ENCODE measurements at places on chromosomes 2 and 18.

- no peak for DNase-seq
Observed at GRCh38 chr2:35933031-35933430, 422.5 kb upstream of the CRIM1 start.

- DNase-seq, result no peak
Observed at GRCh38 chr18:79403723-79404566, 8.2 kb downstream of the NFATC1 start.

- no peak for DNase-seq
Observed at GRCh38 chr2:7915302-7916091, 766.4 kb upstream of the ID2 start.

DNA sequence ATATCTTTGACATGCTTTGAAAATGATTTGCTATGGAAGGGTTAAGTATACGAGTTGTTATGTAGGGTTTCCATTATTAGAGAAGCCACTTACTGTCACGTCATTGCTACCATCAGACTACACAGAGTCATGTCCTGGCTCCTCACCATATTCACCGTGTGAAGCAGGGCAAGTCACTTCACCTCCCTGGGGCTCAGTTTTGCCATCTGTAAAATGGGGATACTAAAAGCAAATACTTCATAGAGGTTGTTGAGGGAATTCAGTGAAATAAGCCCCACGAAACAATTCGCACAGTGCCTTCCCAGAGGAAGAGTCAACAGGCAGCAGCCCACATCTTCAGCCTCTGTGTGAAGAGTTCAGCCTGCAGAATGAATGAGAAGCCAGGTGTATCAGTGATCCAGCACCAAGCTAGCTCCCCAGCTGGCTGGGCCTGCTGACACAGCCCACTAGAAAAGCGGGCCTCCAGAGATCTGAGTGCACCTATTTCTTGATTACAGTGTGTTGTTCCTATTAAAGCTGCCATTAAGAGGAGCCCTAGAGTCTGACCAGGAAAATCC is 3.4 kb downstream of the DIPK1C start:
- no peak for DNase-seq

DNA sequence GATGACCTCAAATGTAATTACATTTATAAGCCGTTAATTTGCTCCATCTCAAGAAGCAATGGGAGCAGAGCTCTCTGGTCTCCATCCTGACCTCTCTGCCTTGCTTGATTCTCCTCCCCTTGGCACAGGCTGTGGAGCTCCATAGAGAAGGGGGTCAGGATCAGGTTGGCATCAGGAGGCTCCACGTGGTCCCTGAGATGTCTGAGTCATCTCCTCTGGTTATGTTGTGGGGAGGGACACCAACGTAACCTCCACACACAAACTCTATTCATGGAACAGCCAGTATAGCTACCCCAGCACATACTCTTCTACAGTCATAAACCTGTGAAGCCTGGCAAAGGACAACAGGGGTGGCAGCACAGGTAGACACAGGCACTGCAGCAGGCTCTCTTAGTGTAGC is 29.0 kb downstream of the TRABD2A start:
- no peak for DNase-seq

DNA sequence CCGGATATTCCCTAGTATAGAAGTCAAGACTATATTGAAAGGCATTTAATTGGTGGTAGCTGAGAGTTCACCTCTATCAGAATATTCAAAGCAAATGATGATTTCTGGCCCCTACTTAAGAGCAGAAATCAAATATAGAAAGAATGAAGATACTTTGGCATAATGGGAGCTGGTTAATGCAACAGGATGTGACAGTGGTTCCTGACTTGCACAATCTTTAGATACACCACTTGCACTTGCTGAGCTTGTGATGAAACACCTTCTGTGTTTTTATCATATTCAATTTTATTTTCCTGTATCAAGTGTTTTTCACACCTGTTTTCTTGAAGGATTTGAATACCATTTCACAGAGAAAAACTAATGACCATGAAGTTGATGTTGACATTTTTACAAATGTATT is 124.1 kb upstream of the CDH19 start:
- DNase-seq, result no peak

DNA sequence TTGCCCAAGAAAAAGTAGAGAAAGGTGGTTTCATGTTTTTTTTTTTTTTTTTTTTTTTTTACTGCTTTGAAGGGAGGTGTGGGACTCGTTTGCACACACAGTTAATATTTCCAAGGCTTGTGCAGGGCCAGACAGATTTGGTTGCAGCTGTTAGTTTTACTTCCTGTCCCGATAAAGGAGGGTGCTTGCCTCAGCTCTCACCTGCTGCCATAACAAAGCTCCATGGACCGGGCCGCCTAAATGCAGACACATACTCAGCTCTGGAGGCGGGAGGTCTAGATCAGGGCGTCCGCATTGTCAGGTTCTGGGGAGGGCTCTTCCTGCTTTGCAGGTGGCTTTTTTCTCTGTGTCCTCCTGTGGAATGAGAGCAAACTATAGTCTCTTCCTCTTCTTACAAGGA is 69.9 kb downstream of the ODC1 start:
- DNase-seq, result no peak

DNA sequence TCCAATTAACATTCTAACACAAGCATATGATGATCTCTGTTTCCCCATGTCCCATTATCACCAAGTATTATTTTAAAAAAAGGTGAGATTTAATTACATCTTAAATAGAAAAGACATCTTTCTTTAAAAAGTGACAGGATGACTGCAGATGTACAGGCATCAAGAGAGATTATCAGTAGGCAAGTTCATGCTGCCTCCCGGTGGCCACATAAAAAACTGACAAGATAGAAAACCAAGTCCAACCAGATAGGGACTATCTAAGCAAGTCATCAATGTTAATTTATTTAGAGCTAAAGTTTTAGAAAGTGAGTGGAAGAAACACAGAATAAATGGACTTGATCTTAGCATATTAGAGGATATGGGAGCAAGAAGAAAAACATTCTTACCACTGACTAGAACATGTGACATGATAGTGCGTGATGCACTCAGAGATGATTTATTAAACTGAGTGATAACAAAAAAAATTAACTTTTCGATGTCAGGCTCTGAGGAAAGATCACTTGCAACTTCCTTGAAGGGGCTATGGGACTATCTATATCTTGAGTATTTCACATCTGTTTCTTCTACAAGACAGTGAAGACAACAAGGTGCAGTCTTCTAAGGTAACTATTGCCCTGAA is 5.4 kb upstream of the TDRD15 start:
- DNase-seq, result peak; percentile 55

DNA sequence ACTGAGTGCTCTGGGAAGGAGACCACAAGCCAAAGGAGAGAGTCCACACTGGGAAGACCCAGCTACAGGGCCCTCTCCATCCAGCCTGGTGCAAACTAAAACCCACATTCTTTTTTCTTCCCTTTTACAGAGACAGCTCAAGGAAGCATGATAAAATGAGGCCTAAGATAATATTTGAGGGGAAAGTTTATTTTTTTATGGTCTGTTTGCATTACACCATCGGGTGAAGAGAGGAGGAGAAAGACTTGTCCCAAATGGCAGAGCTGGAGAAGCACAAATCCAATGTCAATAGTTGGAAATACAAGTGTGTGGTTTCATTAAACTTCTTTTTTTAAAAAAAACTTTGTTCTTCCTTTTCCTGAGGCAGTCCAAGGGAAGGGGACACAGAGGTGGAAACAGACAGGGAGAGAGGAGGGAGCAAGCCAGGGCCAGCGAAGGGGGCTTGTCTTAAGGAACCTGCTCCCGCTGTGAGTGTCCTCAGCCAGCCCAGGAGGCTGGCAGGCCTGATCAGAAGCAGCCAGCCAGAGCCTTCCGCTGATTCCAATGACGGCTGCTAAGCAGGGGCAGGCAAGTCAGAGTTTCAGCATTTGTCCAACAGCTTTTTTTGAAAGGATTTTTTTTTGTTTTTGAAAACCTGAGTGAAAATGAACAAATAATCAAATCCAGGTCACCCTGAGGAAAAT is 203.8 kb upstream of the SIX2 start:
- no peak for DNase-seq

DNA sequence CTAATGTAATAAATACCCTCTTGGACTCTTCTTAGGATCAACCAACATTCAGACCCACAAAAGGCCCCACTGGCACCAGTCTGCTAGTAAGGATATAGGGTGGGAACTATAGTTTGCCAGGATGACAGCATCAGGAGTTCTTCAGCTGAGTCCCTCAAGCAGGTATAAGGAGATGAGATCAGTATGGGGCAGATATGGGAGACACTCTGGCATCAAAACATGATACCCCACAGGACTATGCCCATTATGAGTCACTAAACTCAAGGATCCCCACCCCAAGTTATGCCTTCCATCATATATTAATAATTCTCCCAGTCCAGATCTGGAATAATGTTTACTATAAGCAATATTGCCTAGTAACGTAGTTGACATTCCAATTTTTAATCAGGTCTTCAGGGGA is 83.1 kb upstream of the CCDC141 start:
- DNase-seq, result no peak

DNA sequence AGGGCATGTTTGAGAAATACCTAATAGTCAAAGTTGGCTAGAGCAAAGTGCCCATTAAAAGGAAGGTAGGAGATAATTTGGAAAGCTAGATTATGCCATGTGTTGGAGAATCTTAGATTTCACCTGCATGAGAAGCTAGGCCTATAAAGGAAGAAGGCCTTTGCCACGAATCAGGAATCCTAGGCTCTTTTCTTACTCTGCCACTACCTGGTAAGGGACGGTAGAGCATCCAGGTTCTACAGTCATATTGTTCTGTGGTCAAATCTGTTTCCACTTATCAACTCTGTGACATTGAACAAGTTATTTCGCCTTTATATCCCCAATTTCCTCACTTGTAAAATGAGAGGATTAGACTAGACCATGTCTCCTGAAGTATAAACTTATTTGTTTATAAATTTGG is 3.6 kb upstream of the KCNJ3 start:
- no peak for DNase-seq

DNA sequence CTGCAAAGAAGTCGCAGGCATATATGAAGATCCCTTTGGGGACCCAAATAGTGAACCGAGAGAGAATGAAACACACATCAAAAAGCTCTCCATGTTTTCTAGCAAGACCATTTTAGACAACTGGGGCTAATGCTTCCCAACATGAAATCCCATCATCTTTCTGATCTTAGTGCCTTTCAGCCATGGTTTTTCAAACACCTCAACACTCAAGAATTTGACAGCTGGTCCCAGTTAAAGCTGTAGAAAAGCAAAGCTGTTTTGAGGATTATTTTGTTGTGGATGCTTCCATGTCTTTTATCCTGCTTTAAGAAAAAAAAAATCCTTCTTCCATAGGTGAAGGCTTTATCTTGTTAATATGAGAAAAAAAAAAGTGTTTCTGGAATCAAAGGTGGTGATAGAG is 259.1 kb downstream of the STK39 start:
- no peak for DNase-seq

- DNase-seq, result no peak
Observed at GRCh38 chr2:64595397-64596176, 58.1 kb downstream of the SERTAD2 start.

DNA sequence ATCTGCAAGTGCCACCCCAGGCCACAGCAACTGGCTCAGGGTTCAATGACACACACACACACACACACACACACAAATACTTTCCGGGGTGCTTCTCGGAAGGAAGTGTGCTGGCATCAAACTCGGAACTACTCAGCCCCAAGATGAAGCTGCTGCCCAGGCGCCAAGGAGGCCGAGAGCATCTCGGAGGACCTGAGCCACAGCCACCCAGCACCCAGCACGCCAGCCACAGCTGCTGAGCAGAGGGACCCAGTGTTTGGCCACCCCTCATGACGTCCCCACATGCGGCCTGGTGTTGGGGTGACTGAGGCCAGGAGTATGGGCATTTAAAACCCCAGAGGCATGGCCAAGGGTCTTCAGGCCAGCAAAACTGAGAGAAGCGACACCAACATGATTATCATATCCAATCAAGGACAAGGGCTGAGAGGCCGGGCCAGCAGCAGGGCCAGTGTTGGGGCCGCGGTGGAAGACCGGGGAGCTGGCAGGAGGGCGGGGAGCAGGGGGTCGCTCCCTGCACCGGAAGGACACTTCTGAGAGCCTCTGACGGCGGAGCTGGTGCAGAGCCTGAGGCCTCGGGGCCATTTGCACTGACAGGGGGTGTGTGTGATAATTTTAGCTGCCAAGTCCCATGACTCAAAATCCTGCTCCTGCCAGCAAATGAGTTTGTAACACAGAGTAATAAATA is 61.8 kb downstream of the BIN1 start:
- DNase-seq, result no peak

DNA sequence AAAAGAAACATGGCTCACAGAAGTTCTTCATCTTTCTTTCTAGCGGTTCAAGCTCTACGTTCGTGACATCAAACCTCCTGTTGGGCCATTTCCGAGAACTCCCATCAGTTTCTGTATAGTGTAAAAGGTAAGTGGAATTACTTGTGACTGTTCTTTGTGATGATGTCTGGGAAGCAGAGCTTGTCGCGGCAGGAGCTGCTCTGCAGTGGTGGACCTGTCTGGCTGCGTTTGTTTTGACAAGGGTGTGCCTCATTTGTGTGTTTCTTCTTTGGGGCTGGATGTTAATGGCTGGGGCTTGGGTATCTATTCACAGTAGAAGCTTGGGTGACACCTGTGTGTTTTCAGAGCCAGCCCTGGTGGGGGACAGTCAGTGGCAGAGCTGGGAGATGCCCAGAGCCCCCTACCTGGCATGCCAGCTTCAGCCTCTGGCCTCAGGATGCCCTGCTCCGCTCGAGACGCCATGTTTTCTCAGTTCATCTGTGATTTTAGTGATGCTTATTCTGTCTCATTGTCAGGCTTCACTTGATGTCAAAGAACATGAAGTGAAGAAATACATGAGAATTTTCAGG is 59.6 kb downstream of the LDLRAD4 start:
- no peak for DNase-seq

GRCh38 chr2:172609488-172609887 is 53.6 kb downstream of the PDK1 start:
- no peak for DNase-seq

DNA sequence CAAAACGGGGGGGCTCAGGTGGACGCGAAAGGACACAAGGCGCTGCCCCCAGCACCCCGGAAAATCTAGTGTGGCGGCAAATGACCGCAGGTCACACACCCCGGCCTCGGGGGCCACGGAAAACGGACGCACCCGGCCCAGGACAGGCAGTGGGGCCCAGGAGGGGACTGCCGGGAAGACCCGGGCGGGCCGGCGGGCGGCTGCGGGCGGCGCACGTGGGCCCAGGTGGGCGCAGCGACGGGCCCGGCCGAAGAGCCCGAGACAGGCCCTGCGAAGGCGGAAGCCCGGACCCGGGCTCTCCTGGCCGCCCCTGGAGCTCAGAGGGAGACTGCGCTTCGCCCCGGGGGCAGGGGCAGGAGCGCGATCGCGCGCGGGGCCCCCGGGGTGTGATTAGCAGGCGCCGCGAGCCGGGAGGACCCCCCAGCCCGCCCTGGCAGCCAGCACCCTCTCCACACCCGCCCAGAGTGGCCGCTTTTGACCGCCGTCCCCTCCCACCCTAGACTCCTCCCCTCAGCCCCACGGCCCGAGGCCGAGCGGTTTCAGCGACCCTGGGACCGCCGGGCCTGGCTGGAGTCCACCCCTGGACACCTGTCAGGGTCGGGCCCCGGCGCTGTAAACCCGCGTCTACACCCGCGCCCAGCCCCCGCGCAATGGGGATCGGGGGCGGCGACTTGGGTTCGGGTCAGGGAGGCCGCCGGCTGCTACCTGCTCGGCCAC is 773 bp downstream of the MBP start:
- DNase-seq, result no peak

All from NCI-H1694 treated with DMSO at 0.1 percent for 48 hours (cell line).